ENCODE measurements at places on chromosomes 4 and X.

DNA sequence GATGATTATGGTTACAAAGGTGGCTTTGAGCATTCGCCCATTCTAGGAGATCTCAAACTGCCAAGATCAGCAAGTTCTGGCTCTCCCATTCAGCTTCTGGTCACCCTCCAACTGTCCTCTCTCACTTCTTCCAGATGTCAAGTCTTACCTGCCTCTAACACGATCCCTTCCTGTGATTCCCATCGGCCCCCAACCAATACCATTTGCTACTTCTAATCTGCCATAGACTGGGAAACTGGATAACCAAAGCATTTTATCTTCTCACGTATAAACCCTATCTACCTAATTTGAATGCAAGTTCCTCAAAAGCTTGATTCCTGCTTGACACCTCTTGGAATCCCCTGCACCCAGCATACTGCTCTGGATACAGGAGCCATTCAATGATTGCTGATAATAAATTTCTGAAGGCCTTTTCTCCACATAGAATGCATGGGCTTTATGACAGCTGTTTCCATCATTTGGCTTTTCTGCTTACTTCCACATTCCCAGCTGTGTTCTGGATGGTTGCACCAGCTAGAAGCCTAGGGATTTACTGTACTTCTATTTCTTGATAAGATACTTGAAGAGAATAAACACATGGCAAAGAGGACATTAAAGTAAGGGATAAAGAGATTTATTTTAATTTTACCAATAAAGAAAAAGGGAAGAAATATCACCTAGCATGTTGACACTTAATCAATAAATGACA, 9.6 kb downstream of the GPC4 start:
- DNase-seq, result no peak

GRCh38 chrX:14496674-14497073, 32.7 kb upstream of the GLRA2 start:
- DNase-seq, result no peak

GRCh38 chrX:19057856-19058255, 64.4 kb downstream of the ADGRG2 start:
- no peak for DNase-seq

- DNase-seq, result no peak
Observed at GRCh38 chrX:29913647-29914046, 301.7 kb upstream of the MAGEB2 start.

DNA sequence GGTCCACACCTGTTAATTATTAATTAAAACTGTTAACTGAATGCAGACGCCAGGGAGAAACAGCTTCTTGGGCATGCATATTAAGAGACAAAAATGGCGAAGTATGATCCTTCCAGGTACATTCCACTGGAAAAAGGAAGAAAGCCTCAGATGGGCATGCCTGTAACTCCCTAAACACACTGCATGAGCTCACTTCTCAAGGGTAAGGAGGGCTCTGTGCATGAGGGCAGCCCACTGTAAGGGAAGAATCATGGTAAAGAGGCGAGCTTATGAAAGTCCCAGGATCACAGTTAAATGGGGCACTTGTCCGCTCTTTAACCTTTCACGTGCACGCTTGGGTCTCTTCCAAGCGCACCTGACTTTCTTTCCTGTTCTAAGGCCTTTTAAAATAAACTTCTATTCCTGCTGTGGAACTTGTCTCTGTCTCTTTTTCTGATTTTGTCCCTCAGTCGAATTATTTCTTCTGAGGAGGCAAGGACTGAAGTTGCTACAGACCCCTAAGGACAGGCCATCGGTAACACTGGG, 321.7 kb downstream of the PPP1R2C start:
- DNase-seq, result no peak

- DNase-seq, result no peak
Observed at GRCh38 chr4:149065753-149066152, 623.5 kb upstream of the NR3C2 start.

DNA sequence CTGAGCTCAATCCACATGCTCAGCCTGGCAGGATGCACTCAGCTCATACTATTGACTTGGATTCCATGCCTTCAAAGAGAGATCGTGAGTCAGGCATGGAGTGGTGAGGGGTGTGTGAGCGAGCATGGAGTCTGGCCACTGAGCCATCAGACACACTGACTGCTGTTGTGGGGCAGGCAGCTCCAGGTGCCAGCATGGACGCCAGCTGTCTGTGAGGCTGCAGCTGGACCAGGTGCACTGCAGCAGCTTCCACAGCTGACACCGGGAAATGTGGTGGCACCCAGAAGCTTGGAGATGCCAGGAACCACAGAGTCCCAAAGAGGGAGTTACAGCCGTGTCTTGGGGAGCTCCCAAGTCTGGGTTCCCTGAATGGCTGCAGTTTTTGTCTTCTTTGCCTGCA, 1026.4 kb upstream of the ADGRL3 start:
- no peak for DNase-seq

DNA sequence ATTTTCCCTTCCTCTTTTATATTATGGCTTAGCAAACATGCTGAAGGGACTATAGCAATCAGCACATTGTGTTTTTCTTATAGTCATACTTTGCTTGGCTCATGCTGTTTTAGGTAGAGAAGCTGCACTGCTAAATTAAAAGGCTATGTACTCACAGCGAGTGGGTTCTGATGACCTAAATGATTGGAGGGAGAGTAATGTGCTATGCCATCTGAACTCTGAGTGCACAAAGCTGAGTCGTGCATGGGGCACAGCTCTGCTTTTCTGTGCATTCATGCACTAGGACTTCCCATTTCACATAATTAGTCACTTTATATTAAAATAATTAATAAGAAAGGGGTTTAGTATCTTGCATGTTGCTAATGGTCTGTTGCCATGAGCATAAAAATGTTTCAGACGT, 132.7 kb upstream of the ADGRL3 start:
- no peak for DNase-seq

- no peak for DNase-seq
Observed at GRCh38 chrX:34884817-34885216, 57.8 kb upstream of the FAM47B start.

- DNase-seq, result peak; percentile 14
Observed at GRCh38 chr4:53702334-53703266, 111.3 kb upstream of the LNX1 start.

- DNase-seq, result no peak
Observed at GRCh38 chr4:85459736-85460135, 15.2 kb upstream of the ARHGAP24 start.

GRCh38 chr4:33427676-33428075, 2707.5 kb downstream of the PCDH7 start:
- DNase-seq, result no peak

DNA sequence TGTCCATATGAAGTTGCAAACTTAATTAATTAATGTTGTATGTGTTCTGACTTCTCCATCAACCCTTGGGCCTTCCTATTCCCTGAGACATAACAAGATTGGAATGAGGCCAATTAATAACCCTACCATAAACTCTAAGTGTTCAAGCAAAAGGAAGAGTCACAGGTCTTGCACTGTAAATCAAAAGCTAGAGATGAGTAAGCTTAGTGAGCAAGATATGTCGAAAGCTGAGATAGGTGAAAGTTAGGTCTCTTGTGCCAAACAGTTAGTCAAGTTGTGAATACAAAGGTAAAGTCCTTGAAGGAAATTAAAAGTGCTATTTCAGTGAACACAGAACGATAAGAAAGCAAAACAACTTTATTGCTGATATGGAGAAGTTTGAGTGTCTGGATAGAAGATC, 58.2 kb upstream of the GPRIN3 start:
- DNase-seq, result no peak

- DNase-seq, result no peak
Observed at GRCh38 chr4:24056289-24056688, 166.4 kb upstream of the PPARGC1A start.

- DNase-seq, result no peak
Observed at GRCh38 chrX:109301177-109301576, 180.7 kb downstream of the GUCY2F start.

DNA sequence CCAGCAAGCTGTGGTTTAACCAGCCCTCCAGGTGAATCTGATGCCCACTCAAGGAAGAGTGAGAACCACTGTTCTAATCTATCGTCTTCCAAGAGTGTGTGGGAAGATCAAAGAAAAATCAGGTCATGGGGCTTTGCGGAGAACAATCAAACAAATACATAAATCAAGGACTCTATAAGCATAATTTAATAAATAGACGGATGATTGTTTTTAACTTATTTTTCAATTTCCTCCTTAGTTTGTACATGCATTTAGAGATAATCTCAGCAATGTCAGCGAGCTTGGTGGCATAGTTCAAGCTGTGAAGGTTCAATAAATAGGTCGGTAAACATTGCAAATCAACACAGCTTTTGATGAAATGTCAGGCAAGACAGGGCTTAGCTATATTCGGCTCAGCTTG, 84.9 kb downstream of the DMD start:
- no peak for DNase-seq

DNA sequence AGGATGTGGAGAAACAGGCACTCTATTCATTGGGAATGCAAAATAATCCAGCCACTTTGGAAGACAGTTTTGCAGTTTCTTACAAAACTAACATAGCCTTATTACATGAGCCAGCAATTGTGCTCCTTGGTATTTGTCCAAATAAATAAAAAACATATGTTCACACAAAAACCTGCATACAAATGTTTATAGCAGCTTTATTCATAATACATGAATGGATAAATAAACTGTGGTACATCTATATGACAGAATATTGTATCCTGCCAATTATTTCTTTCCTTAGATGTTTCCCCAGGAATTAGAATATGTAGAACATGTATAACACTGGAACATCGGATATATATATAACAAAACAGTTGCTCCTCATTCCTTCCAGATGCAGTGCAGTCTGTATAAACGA, 57.7 kb upstream of the VEGFC start:
- DNase-seq, result no peak

GRCh38 chr4:153152501-153153338, 51.5 kb upstream of the TRIM2 start:
- DNase-seq, result peak; percentile 42

- DNase-seq, result no peak
Observed at GRCh38 chrX:38275615-38276014, 51.7 kb downstream of the RPGR start.

DNA sequence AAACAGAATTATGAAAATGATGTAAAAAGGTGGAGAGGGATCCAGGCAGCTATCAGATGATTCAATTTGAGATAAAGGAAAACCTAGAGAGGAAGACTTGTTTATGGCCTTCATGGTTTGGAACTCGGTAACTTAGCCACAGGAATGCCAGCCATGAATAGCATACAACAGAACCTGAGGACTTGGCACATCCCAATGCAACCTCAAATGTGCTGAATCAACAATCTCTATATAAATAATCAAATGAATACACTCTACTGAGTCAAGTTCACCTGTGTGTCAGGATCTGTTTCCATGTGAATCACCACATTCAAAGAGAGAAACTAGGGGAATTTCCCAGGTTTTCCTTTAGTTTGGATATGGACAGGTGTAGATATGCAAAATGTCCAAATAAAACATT, 86.9 kb downstream of the MBNL3 start:
- DNase-seq, result no peak

DNA sequence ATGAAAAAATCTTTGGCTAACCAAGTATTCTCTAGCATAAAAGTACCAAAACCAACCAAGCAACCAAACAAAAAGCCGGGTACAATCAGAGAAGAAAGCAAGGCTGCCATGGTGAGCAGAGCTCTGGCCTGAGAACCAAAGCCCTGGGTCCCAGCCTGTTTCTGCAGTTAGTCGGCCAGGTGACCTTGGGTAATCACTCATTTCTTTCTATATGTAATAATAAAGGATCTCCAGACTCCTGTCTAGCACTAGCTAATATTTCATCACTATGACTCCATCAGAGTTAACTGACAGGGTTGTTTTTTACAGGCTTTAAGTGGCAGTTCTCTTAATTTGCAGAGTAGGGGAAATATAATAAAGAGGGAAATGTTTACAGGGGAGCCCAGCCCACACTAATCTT, 34.0 kb upstream of the RASGEF1B start:
- DNase-seq, result no peak

- DNase-seq, result no peak
Observed at GRCh38 chr4:10079256-10079655, 37.3 kb downstream of the WDR1 start.

- DNase-seq, result no peak
Observed at GRCh38 chr4:141814499-141814898, 178.1 kb downstream of the IL15 start.

- DNase-seq, result peak; percentile 26
Observed at GRCh38 chr4:41256131-41256739, 493 bp upstream of the UCHL1 start.

GRCh38 chr4:130478406-130478805, 1382.5 kb downstream of the C4orf33 start:
- DNase-seq, result no peak

- no peak for DNase-seq
Observed at GRCh38 chrX:149527705-149528104, 13.1 kb upstream of the EOLA1 start.

- DNase-seq, result no peak
Observed at GRCh38 chr4:40831146-40831907, 81.6 kb downstream of the NSUN7 start.

GRCh38 chr4:113594231-113594556, 167.3 kb downstream of the CAMK2D start:
- no peak for DNase-seq

- no peak for DNase-seq
Observed at GRCh38 chrX:150200820-150201287, 162.3 kb upstream of the MAMLD1 start.

- no peak for DNase-seq
Observed at GRCh38 chrX:135408794-135409193, 12.9 kb upstream of the SMIM10L2A start.

- DNase-seq, result no peak
Observed at GRCh38 chr4:54230484-54231418, 1.7 kb downstream of the PDGFRA start.

DNA sequence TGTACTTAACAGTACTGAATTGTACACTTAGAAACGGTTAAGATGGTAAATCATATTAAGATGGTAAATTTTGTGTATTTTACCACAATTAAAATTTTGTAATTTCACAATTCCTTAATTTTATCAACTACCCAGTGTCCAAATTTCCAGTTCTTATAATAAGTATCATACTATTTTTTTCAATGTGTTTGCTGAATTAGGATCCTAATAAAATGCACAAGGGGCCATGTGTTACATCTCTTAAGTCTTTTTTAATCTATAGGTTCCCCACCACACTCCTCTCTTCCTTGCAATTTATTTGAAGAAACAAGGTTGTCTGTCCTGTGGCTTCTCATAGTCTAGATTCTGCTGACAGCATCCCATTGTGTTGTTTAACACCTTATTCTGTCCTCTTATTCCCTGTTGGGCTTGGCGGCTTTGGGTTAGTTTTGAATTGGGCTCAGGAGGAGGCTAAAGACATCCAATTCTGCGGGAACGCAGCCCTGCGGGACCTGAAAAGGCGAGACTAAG, 533 bp upstream of the SYAP1 start:
- no peak for DNase-seq

All from cerebellum (tissue), 4 donors.